Pancreas (tissue), 10 donors: ENCODE measurements at places on chromosomes 2 and 18. TPM values are rescaled to one million over a fixed set of nuclear protein-coding genes. Genes with fewer than 3 reads are reported as not detected.

Gene C1D
- 10.2 TPM for total RNA-seq

Gene SRD5A2
- total RNA-seq: not detected

Gene SPATA3
- not detected for total RNA-seq

Gene GTF2A1L
- not detected for total RNA-seq

Gene UXS1
- 7.7 TPM for total RNA-seq

- H3K27me3 ChIP-seq: no peaks in the 10 kb centered on the region
- H3K36me3 ChIP-seq: no peaks in the 10 kb centered on the region
- no peaks in the 10 kb centered on the region for H3K4me1 ChIP-seq
These were observed 256.7 kb downstream of the HDAC4 start for GRCh38 chr2:239143858-239144712.

Gene IL1R2
- 0.39 TPM for total RNA-seq

DNA sequence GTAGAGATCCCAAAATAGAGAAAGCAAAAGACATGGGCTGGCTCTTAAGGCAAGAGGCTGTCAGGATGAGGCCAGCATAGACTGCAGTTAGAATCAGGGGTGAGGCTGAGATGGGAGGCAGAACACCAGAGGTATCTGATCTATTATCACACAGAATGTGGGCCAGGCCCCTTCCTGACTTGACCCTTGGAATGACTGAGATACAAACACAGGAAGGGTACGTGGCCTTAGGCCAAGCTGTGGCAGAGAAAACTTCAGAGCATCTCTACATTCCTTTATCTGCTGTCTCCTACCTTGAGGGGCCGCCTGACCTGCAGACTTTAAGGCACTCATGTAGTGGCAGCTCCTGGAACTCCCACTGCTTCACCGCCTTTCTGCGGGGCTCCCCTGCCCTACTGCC, 28.4 kb downstream of the TMEM17 start:
- peak overlapping the region; percentile 45 for H3K27ac ChIP-seq
- H3K36me3 ChIP-seq: no peaks in the 10 kb centered on the region
- DNase-seq: no peak
- H3K4me3 ChIP-seq: no peak overlapping the region
- H3K4me1 ChIP-seq: no peaks in the 10 kb centered on the region

DNA sequence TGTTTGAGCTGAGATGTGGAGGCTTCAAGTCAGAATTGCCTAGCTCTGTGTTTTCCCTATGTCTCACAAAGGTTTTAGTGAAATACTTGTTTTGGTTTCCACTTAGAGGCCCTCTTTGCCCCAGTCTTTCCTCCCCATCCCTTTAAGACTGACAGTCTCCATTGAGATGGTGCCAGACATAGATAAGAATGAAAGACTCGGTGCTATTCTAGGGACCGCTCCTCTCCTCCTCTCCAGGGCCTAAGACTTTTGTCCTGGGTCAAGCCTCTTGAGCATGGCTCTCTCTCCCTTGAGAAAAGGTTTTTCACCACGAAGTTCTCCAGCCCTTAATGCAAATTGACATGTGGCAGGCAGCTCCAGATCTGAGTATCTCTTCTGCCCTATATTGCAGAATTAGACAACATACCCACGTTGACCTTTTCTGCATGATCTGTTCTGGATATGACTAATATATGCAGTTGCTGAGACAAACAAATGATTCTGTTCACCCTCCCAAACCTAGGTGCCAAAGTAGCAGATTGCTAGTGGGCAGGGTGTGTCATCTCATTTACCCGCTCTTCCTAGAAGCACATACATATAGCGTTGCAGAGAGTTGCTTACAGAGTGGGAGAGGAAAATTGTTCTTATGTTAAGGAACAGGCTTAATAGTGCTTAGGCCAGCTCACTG, 47.5 kb upstream of the ACSL3 start:
- H3K27ac ChIP-seq: no peak overlapping the region
- H3K36me3 ChIP-seq: no peaks in the 10 kb centered on the region

Gene D2HGDH
- 28.4 TPM for total RNA-seq

DNA sequence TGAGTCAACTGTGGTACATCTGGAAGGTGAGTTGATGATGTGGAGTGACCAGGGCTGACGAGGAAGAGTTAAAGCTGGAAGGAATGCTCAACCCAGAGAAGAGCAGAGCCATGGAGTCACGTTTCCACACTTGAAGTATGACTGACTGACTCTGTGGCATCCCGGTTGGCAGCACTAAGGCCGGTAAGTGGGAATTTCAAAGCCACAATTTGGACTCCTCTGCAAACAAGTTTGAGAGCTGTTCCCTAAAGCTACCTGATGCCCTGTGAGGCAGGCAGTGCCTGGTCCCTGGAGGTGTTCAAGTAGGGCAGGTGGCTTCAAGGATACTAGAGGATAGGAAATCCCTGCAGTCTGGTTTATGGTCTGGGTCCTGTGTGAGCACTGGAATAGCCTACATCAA, 69.3 kb upstream of the ITGB6 start:
- no peak for DNase-seq
- no peaks in the 10 kb centered on the region for H3K27me3 ChIP-seq
- no peaks in the 10 kb centered on the region for H3K36me3 ChIP-seq
- peaks cover 27% of the 10 kb centered on the region for H3K4me1 ChIP-seq
- peak overlapping the region; percentile 42 for H3K4me3 ChIP-seq
- peak overlapping the region; percentile 95 for H3K27ac ChIP-seq

Gene ATP8B1
- 35.6 TPM for total RNA-seq

DNA sequence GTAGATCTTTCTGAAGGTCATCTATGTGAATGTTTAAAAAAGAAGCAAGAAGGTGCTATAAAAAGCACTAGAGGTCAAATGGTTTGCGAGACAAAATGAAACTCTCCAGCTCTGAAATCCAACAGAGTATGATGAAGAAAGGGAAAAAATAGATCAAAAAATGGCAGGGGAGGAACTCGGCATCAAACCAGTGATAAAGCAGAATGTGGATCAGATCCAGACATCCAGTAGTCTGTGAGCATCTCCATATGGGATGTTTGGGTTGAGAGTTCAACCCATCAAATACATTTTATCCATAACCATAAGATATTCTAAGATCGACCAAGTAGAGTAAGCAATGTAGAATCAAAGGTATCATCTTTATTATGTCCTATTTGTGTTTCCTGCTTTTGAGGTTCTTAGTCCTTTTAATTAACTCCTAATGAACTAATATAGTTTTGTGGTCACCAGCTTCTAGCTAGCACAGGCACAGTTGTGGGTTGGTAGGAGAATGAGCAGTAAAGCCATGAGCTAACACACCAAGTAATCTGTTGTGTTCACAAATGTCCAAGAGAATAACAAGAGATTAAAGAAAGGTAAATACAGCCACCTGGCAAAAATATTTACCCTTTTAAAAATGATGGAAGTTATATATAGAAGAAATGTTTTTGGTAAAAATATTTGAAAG, 160.9 kb downstream of the NEDD4L start:
- peaks cover 26% of the 10 kb centered on the region for H3K4me1 ChIP-seq
- DNase-seq: no peak
- no peaks in the 10 kb centered on the region for H3K27me3 ChIP-seq

GRCh38 chr2:9539531-9539930, 16.1 kb downstream of the ADAM17 start:
- no peaks in the 10 kb centered on the region for H3K36me3 ChIP-seq
- no peak for DNase-seq
- no peak overlapping the region for H3K4me3 ChIP-seq
- H3K27ac ChIP-seq: peak overlapping the region; percentile 33

DNA sequence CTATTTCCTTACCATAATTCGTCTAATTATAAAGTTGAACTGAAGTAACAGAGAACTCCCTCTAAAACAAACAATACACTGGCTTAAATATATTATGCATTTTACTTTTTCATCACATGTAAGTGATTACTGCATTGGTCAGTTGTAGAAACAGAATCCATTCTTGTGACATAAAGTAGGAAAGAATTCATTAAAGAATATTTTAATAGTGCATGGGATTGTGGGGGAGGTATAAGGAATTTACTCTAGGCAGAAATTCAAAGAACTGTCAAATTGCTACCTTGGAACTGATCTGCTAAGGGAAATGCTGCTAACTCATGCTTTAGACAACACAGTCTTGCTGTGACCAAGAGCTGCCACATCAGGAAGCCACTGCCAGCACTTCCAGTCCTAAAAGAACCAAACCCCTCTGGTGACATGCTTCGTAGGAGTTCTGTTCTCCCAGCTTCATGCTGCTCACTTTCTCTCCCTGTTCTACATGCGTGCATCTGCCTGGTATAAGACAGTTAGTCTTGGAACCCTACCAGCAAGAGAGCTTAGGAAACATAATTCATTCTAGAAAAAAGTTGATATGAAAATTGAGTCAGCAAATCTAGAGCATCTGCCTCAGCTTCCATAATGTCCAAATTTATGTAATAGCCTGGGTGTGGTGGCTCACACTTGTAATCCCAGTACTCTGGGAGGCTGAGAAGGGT, 1137.6 kb upstream of the NXPH2 start:
- no peaks in the 10 kb centered on the region for H3K4me1 ChIP-seq
- no peaks in the 10 kb centered on the region for H3K27me3 ChIP-seq
- no peak overlapping the region for H3K4me3 ChIP-seq
- no peaks in the 10 kb centered on the region for H3K36me3 ChIP-seq
- no peak for DNase-seq

Gene OXER1
- total RNA-seq: 4.0 TPM

Gene MRPL33
- 29.7 TPM for total RNA-seq

DNA sequence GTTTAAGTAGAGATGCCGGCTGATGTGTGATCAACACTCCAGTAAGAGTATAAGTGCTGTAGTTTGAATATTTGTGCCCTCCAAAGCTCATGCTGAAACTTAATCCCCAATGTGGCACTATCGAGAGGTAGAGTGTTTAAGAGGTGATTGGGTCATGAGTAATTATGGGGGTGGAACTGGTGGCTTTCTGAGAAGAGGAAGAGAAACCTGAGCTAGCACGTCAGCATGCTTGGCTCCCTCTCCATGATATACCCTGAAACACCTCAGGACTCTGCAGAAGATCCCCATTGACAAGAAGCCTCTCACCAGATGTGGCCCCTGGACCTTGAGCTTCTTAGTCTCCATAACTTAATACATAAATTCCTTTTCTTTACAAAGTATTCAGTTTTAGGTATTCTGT, 584.8 kb downstream of the TSN start:
- no peaks in the 10 kb centered on the region for H3K27me3 ChIP-seq
- no peak overlapping the region for H3K4me3 ChIP-seq
- DNase-seq: no peak
- no peaks in the 10 kb centered on the region for H3K4me1 ChIP-seq

DNA sequence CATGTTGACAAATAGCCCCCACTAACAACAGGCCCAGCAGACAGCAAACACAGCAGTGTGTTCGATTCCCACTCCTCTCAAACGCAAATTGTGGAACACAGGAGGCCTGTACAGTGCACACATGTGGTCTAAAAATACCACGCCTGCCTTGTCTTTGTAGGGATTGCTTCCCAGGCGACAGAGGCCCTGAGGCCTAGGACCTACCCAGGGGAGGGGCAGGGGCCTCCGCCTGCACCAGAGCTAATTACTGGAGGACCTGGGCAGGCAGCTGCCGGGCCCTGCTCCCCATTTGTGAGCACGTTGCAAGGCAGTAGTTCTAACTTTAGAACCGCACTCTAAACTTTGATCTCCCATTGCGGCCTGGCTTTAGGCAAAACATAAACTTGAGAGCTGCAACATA, 316.0 kb downstream of the TXNL1 start:
- H3K4me3 ChIP-seq: no peak overlapping the region
- DNase-seq: no peak
- no peak overlapping the region for H3K27ac ChIP-seq
- H3K27me3 ChIP-seq: no peaks in the 10 kb centered on the region

DNA sequence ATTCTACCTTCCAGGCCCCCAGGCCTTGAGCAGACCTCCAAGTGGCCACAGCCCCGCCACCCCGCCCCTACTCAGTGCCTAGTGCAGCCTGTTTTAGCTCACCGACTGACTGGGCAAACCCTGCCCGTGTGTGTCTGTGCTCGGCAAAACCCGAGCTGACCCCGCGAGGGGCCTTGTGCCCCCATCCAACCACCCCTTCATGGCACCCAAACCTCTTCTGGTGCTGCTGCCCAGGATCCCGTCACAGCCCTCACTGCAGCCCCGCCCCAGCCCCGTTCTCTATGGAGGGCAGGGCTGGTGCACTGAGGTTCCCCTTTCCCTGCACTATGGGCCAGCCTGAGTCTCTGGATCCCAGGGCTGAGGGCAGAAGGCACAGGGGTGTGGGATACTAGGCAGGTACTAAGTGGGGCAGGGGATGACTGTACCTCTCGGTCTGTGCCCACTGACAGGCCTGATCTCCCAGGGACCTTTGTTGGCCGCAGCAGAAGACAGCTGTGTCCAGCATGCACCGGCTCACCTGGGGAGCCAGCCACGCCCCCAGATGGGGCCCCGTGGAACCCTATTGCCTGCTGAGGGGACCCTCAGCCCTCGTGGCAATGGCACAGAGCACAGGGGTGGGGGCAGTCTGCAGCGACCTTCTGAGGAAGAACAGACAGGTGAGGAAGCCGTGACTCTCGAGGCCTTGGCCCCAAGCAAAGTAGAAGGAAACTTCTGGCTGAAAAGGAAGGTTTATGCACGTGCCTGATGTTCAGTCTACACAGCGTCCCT, 69.9 kb upstream of the OTOS start:
- H3K27me3 ChIP-seq: no peaks in the 10 kb centered on the region
- H3K27ac ChIP-seq: no peak overlapping the region
- DNase-seq: peak; percentile 17
- no peak overlapping the region for H3K4me3 ChIP-seq
- no peaks in the 10 kb centered on the region for H3K36me3 ChIP-seq
- H3K4me1 ChIP-seq: no peaks in the 10 kb centered on the region

Gene NMUR1
- total RNA-seq: 2.1 TPM

Gene BOLL
- not detected for total RNA-seq

Gene CASP8
- 9.4 TPM for total RNA-seq

GRCh38 chr2:202609381-202610145, 25.2 kb upstream of the FAM117B start:
- H3K36me3 ChIP-seq: no peaks in the 10 kb centered on the region
- no peaks in the 10 kb centered on the region for H3K4me1 ChIP-seq

Gene CCDC142
- 4.9 TPM for total RNA-seq

GRCh38 chr2:54528311-54528955, 72.3 kb downstream of the SPTBN1 start:
- no peaks in the 10 kb centered on the region for H3K4me1 ChIP-seq
- H3K27ac ChIP-seq: no peak overlapping the region
- no peak for DNase-seq
- no peaks in the 10 kb centered on the region for H3K27me3 ChIP-seq
- no peak overlapping the region for H3K4me3 ChIP-seq

- no peak overlapping the region for H3K4me3 ChIP-seq
- H3K27ac ChIP-seq: no peak overlapping the region
- DNase-seq: no peak
These were observed 236.0 kb upstream of the REV1 start for GRCh38 chr2:99725820-99726219.
